ENCODE measurements at places on chromosomes 4 and X. TPM values are rescaled to one million over a fixed set of nuclear protein-coding genes. Genes with fewer than 3 reads are reported as not detected.

DNA sequence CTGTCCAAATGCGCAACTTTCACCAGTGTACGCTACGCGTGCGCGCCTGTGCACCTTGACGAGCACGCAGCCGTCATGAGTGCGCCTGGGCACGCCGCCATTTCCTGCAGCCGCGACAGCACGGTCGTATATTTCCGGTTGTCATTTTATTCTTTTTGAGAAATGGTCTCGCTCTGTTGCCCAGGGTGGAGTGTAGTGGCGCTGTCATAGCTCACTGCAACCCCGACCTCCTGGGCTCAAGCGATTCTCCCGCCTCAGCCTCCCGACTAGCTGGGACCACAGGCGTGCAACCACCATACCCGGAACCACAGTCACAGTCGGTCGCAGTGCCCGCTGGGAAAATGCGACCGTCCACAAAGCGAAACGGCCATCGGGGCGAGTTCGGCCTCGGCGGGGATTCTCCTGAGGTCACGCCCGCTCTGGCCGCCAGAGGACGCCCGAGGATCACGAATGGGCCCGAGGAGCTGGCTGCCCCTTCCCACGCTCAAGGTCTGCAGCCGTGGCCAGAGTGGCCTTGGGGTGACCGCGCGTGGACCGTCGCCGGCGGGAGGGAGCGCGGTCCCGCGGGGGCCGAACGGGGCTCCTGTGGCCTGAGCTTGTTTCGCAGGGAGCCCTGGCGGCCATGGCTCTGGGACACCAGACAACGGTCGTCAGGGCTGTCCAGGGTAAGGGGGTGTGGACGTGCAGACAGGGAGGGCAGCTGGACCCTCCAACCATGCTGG is 23.7 kb upstream of the PNMA3 start:
- peak overlapping the region; percentile 92 for H3K27ac ChIP-seq
- peaks cover 2% of the 10 kb centered on the region for H3K4me1 ChIP-seq
- no peaks in the 10 kb centered on the region for H3K27me3 ChIP-seq
- no peaks in the 10 kb centered on the region for H3K36me3 ChIP-seq
- H3K4me3 ChIP-seq, result peak overlapping the region; percentile 89

DNA sequence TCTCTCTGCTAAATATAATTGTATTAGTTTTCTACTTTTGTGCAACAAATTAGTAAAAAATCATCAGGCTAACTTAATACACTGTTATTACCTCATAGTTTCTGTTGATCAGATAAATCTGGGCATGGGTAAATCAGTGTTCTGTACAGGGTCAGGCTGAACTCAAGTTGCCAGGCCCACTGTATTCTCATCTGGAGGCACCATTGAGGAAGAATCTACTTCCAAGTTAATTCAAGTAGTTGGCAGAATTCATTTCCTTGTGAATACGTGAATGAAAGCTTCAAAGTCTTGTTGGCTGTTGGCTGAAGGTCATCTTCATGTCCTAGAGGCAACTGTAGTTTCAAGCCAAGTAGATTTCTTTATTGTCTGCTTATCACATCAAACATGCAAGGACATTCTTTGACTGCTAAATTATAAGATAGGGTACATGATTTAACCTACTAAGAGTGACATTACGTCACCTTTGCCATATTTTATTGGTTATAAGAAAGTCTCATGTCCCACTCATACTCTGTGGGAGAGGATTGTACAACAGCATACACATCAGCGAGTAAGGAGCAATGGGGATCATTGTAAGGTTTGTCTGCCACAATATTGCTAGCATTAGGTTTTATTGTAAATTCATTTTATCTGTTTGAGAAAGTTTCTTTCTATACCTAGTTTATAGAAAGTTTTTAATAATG is 1219.0 kb downstream of the ARAP2 start:
- no peaks in the 10 kb centered on the region for H3K36me3 ChIP-seq
- H3K4me3 ChIP-seq, result no peak overlapping the region
- DNase-seq, result no peak
- H3K27ac ChIP-seq, result no peak overlapping the region
- H3K27me3 ChIP-seq, result no peaks in the 10 kb centered on the region

DNA sequence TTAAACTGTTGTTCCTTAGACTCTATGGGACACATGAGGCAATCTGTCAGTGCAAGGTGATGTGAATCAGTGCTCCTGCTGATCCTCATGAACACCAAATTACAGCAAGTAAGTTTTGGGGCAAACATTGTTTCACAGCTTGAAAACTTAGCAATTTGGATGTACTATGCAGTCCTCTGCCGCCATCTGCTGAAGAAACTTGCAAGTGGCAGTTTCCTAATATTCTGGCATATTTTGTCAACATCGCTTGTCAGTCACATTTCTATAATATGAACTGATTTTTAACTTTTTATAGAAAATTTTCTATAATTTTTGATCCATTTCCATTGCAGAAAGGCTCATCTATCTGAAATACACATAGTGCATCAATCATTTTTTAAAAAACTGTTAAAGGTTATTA is 56.3 kb downstream of the ZAR1 start:
- H3K27me3 ChIP-seq, result no peaks in the 10 kb centered on the region
- no peaks in the 10 kb centered on the region for H3K4me1 ChIP-seq
- no peak overlapping the region for H3K4me3 ChIP-seq
- no peak overlapping the region for H3K27ac ChIP-seq
- peaks cover 83% of the 10 kb centered on the region for H3K36me3 ChIP-seq

GRCh38 chr4:170465429-170465828 is 375.7 kb upstream of the AADAT start:
- H3K27me3 ChIP-seq, result no peaks in the 10 kb centered on the region
- no peaks in the 10 kb centered on the region for H3K4me1 ChIP-seq
- no peak overlapping the region for H3K4me3 ChIP-seq
- DNase-seq, result no peak

DNA sequence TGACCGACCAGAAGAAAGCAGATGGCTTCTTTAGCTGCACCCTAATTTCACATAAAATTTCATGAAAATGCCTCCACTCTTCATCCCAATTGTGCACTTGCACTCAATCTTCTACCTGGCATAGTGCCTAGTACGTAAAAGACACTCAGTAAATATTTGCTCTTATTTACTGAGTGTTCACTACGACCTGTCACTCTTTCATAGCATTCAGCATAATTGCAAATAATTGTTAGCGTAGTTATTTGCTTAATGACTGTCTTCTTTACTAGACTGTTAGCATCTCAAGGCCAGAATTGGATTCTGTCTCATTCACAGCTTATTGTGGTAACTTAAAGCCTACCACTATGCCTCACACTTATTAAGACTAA is 130.2 kb downstream of the ENOX2 start:
- H3K4me3 ChIP-seq, result no peak overlapping the region
- no peaks in the 10 kb centered on the region for H3K4me1 ChIP-seq
- no peak overlapping the region for H3K27ac ChIP-seq
- H3K27me3 ChIP-seq, result no peaks in the 10 kb centered on the region

- H3K4me3 ChIP-seq, result peak overlapping the region; percentile 60
- H3K27ac ChIP-seq, result no peak overlapping the region
- H3K27me3 ChIP-seq, result peaks cover 9% of the 10 kb centered on the region
- H3K36me3 ChIP-seq, result no peaks in the 10 kb centered on the region
- DNase-seq, result no peak
Measured at GRCh38 chrX:111098874-111099273, 2.9 kb downstream of the PAK3 start.

- no peak overlapping the region for H3K27ac ChIP-seq
- no peaks in the 10 kb centered on the region for H3K27me3 ChIP-seq
- H3K4me3 ChIP-seq, result no peak overlapping the region
- H3K36me3 ChIP-seq, result no peaks in the 10 kb centered on the region
- peaks cover 8% of the 10 kb centered on the region for H3K4me1 ChIP-seq
Measured at GRCh38 chr4:123348946-123349345, 47.6 kb upstream of the SPRY1 start.

- no peak for DNase-seq
- no peak overlapping the region for H3K4me3 ChIP-seq
- peak overlapping the region; percentile 16 for H3K27ac ChIP-seq
- H3K4me1 ChIP-seq, result peaks cover 4% of the 10 kb centered on the region
Measured at GRCh38 chr4:14856062-14856933, 146.0 kb upstream of the CPEB2 start.

GRCh38 chr4:152663203-152664066 is 16.4 kb downstream of the TMEM154 start:
- peaks cover 94% of the 10 kb centered on the region for H3K4me1 ChIP-seq
- no peaks in the 10 kb centered on the region for H3K27me3 ChIP-seq
- peak overlapping the region; percentile 93 for H3K27ac ChIP-seq
- peak overlapping the region; percentile 77 for H3K4me3 ChIP-seq
- H3K36me3 ChIP-seq, result peaks cover 22% of the 10 kb centered on the region

DNA sequence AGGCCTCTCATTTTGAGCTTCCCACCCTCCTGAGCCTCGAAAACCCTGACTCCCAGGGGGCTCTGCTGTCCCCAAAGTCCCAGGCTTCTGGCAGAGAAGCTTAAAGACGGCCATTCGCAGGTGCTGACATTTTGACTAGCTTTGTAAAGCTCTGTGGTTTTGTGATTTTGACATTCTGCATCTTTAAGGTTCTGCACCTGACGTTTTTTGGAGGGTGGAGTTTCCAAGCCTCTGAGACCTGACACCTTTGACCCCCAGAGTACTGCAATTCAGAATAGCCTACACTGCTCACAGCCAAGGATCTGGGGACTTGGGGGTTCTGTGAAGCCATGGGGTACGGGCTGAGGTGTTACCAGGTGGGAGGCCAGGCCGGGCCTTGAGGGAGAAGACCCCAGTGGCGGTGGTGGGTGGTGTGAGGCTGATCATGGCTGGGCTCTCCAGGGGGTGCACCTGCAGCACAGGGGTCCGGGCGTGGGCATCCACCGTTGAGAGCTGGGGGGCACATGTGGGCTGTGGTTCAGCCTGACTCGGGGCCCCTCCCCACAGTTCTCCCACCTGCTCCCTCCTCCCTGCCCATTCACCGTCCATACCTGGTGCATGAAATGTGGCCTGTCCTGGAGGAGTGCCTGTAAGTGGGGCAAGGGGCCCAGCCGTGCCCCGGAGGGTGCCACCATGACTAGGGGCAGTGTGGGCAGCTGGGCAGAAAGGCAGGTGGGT is 7.3 kb downstream of the FOXP3 start:
- H3K36me3 ChIP-seq, result no peaks in the 10 kb centered on the region
- H3K27ac ChIP-seq, result no peak overlapping the region
- H3K4me3 ChIP-seq, result no peak overlapping the region

DNA sequence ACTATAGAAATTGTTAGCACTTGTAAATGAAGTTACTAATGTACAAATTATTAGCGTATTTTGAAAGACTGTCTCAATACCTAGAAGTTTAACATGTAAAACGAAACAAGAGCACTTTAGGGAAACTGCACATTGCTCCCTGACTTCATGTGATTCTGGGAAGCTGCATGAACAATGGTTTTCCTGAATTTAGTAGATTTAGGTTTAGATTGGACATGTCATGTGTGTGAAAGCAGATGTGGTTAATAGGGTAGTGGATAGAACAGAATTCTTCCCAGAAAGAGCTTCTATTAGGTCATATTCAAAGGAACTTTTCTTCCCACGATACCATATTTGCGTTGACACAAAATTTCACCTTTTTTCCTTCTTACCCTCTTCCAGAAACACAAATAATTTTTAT is 14.9 kb upstream of the CXCL8 start:
- DNase-seq, result no peak
- no peaks in the 10 kb centered on the region for H3K4me1 ChIP-seq
- H3K27me3 ChIP-seq, result peaks cover 2% of the 10 kb centered on the region
- no peak overlapping the region for H3K27ac ChIP-seq
- H3K4me3 ChIP-seq, result no peak overlapping the region

Gene CDS1
- total RNA-seq, result not detected

DNA sequence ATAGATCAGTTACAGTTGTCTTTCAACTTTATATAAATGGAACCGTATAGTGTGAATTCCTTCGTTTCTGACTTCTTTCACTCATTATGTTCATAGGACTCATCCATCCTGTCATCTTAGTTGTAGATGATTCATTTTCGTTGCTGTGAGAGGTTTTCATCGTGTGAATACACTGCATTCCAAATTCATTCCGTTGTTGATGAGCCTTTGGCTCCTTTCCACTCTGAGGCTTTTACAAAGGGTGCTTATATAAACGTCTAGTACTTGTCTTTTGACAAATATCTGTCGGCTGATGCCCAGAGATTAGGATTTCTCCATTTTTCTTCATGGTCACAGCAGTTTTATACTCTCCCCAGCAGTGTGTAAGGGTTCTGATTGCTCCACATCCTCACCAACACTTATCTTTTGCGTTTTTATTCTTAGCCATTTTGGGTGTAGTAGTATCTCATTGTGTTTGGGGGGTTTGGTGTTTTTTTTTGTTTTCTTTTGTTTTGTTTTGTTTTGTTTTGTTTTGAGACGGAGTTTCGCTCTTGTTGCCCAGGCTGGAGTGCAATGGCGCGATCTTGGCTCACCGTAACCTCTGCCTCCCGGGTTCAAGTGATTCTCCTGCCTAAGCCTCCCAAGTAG is 48.6 kb downstream of the LRP2BP start:
- no peak overlapping the region for H3K27ac ChIP-seq
- no peak overlapping the region for H3K4me3 ChIP-seq
- H3K27me3 ChIP-seq, result no peaks in the 10 kb centered on the region
- peaks cover 77% of the 10 kb centered on the region for H3K36me3 ChIP-seq

Gene ARX
- total RNA-seq, result not detected

- no peak for DNase-seq
- H3K27ac ChIP-seq, result no peak overlapping the region
Measured at GRCh38 chrX:151505796-151506195, 57.7 kb upstream of the PASD1 start.

Gene ATP1B4
- not detected for total RNA-seq

Gene TMEM154
- total RNA-seq, result 59.9 TPM

Gene MAGEA1
- total RNA-seq, result not detected

- H3K27ac ChIP-seq, result no peak overlapping the region
- H3K4me1 ChIP-seq, result peaks cover 28% of the 10 kb centered on the region
- H3K36me3 ChIP-seq, result no peaks in the 10 kb centered on the region
Measured at GRCh38 chr4:40547789-40548132, 81.9 kb downstream of the RBM47 start.

GRCh38 chrX:106955004-106955772 is 35.0 kb downstream of the CLDN2 start:
- H3K4me1 ChIP-seq, result no peaks in the 10 kb centered on the region
- DNase-seq, result no peak
- H3K27me3 ChIP-seq, result no peaks in the 10 kb centered on the region
- no peak overlapping the region for H3K27ac ChIP-seq
- peaks cover 17% of the 10 kb centered on the region for H3K36me3 ChIP-seq

DNA sequence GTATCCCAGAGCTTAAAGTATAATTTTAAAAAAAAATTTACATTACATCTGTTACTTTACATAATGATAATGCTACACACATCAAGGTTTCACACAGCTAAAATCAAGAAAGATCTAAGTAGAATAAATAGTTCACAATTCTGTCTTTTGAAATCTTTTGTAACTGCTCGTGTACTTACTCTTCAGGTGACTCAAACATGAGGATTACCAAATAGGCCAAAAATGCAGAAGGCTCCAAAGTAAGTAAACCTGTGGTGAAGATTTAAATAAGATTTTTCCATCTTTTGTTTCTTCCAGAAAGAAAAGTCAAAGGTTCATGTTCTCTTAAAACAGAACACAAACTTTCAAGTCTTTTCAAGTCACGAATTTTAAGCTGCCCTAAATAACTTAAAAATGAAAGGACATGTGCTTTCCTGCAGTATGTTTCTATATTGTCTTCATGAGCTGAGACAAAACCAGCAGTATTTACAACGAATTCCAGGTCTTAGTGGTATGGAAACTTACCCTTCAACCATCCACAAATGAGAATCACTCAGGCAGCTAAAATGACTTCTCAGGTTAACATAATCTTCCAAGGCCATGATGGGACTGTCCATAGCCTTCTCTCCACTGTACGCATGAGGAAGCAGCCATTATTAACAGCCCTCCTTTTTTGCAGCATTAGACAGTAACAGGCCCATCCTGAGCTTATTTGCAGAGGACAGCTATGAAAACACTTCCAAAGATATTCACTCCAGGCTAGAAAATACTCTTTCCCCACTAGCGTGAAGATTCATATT is 172.8 kb upstream of the EDNRA start:
- no peaks in the 10 kb centered on the region for H3K27me3 ChIP-seq
- no peak overlapping the region for H3K4me3 ChIP-seq
- no peaks in the 10 kb centered on the region for H3K36me3 ChIP-seq
